Cerebellar nuclear complex (tissue), 1 donor: ENCODE measurements at places on chromosomes 4 and X.

DNA sequence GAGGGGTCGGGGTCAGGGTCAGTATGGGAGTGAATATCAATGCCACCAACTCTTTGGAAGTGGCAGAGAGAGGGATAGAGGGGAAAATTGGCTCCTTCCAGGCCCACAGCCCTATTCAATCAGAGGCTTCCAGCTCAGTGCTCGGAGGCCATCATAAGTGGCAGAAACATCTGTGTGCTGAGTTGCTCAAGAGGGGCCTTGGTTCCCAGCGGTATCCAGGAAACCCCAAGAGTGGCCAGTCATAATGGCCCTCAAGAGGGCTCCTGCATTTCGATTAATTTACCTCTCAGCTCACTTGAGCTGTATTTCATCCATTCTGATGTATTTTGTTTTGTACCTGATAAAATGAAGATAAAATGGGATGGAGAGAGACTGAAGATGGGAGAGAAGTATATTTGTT is 154.3 kb upstream of the EOLA2 start:
- no peak for DNase-seq

- DNase-seq, result no peak
Measured at GRCh38 chr4:89509708-89510281, 202.2 kb upstream of the GPRIN3 start.

DNA sequence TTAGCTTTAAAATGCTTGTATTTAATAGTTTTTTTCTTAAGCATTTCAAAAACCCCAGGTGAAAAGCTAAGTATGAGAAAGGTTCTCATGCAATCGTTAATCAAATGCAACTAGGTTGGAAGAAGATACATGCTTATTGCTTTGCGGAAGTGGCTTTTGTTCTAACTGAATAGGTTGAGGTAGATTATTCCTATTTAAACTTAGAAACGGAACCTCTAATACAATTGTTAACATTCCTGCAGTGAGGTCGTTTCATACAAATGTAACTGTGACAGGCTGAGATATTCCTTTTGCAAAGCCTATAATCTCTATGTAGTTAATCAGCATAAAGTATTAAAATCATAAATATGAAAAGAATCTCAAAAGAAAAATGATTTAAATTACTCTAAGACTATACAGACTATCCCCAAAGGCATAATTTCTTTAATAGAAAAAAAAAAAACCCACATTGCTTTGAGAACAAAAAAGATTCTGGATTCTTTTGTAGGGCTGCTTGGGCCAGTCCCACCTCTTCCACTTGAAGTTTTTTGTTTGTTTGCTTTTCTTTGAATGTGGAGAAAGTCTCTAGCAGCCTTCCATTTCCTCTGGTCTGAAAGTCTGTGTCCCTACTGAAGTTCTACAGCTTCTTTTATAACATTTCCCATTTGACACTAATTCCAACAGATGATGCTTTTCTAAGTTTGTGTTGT is 25.6 kb upstream of the SORBS2 start:
- DNase-seq, result no peak

DNA sequence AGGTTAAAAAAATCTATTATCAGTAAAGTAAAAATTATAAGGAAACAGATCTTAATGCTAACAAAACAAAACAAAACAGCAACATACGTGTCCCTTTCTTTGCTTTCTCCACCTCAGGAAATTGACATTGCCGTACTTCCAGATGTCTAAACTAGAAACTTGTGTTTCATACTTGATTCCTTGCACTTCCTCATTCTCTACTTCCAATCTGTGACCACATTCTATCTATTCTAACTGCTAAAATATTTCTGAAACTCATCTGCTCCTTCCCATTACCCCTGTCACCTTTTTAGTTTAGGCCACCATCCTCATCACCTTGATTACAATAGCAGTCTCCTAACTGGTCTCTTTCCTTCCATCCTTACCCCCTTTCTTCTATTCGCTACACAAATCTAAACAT is 22.5 kb upstream of the RPA4 start:
- DNase-seq, result no peak

DNA sequence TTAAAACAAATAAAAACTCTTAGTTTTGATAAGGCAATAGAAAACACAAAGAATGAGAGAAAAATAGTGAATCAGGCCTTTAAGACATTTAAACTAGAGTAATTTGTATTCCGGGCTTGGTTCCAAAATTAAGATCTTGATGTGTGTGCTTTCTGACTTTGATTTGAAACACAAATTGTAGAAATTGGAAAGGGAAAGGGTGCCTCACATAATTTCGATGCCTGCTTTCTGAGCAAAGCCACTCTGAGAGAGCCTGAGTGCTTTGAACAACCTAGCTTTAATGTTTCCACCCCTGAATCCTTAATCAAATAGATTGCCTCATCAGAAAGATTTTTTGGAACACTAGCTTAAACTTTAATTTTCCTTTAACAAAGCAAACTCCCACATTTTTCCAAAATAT is 666.8 kb downstream of the PCDH18 start:
- no peak for DNase-seq

GRCh38 chrX:18890724-18891547 is 93.0 kb downstream of the PHKA2 start:
- DNase-seq, result peak; percentile 4
